ENCODE measurements at places on chromosomes 5 and 9.

DNA sequence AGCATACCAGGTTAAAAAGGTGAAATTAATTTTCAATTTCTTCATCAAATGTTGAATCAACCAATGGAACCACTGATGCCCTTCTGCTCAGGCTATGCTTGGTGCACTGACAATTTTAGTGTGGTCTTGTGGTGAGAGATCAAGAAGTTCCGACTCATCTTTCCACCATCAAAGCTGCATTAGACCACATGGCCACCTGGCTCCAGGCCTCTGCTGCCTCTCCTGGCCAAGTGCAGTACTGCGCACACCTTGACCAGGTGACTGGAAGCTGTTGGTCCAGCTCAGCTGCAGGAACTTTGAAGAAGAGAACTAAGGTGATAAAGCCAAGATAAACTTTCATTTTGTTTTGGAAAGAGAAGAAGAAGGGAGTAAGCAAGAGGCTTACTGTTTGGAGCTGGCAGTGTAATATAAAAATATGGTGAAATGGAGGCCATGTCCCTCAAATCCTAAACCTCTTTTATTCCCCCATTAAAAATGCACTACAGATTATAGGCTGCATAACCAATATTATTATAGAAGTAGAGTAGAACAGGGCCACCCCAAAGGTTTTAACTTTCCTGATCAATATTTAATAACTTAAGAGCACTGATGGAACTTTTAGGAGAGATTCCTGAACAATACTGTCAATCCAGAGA, 315.5 kb upstream of the C9orf72 start:
- DNase-seq: peak; percentile 36

DNA sequence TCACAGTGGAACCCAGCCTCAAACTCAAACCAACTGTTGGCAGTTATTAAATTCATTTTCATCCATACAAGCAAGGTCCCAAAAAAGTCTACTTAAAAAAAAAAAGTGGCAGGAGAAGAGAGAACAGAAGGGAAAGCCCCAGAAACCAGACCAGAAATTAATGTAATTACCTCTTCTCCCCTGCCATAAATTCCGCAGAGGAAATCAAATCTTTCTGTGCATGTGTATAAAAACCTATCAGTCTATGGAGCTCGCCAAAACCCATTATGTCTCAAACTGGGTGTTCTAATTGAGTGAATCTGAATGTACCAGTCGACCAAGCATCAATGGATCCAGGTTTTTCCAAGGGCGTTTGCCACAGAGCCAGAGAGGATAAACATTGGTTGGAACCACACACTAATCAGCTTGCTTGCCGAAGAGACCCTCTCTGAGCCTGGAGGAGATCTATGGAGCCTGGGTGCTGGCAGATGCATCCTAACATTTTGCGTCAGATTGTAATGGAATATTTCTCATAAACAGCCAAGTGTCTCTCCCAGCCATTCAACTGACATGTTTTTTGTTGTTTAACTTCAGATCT, 7.9 kb upstream of the HAND1 start:
- DNase-seq: no peak

- no peak for DNase-seq
These were observed 72.0 kb downstream of the SEMA4D start for GRCh38 chr9:89425921-89426383.

- no peak for DNase-seq
These were observed 34.5 kb upstream of the CSF1R start for GRCh38 chr5:150120617-150121447.

GRCh38 chr5:14753292-14753691, 88.8 kb downstream of the OTULIN start:
- no peak for DNase-seq

DNA sequence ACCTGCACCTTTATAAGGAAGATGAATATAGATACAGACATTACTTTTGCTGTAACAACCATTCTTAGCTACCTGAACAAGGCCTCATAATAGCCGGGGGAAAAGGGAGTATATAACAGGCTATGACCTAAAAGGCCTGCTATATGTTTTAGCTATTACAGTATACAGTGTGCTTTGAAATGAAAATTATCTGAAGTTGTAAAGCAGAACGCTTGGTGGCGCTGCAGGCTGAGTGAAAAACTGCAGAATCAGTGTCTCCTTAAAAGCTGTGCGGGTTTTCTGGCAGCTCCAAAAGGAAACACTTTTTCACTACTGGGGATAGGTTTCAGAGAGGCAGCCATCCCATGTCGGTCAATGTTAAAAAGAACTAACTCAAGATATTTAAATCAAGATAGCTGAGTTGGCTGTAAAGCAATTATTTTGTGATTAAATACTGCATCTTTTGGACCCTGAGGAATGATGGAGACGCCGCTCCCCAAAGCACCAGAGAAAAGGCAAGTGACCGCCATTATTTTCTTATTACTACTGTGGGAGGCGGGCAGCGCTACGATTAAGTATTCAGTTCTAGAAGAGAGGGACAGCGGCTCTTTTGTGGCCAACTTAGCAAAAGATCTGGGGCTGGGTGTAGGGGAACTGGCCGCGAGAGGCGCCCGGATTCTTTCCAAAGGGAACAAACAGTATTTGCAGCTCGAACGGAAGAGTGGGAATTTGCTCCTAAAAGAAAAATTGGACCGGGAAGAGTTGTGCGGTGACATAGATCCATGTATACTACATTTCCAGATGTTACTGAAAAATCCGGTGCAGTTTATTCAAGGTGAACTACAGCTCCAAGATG, 5.9 kb downstream of the PCDHB6 start:
- DNase-seq: no peak

GRCh38 chr5:145947581-145947980, 11.2 kb downstream of the SH3RF2 start:
- DNase-seq: no peak

- DNase-seq: no peak
These were observed 418.5 kb upstream of the RORB start for GRCh38 chr9:74078647-74079046.

- DNase-seq: no peak
These were observed 256.7 kb downstream of the PARP8 start for GRCh38 chr5:50922942-50923767.

DNA sequence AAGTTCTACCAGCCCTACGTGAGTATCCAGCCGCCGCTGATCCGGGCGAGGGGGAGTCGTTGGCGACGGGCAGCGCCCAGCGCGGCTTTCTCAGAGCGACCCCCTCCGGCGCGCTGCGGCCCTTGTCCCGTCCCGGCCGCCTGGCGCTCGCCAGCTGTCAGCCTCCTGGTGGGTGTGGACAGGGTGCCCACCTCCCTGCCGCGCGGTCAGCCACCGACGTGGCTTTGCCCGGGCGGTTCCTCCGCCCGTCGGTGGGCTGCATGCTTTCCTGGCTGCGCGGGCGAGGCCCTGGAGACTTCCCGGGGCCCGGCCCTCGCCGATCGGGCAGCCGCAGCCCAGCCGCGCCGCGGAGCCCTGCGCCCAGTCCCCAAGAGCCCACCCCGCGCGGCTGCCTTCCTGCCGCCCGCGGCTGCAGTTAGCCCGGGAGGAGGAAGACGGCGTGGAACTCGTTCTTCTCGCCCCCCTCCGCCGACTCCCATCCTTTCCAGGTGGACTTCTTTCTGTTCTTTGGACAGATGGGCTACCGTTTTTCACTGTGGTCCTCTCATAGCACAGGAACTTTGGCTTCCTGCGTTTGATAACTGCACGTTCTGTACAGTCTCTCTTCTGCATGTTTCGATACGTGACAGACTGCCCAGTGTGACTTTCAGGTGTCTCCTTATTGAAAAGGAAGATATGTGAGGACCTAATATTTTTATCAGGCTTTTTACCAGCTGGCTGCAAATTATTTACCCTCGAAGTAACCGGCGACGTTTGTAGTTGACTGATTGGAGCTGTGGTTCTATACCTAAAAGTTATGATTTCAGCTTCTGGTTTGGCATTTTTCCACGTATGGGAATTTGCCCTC, 577 bp downstream of the AP3S1 start:
- no peak for DNase-seq

GRCh38 chr5:100270023-100270771, 265.0 kb upstream of the FAM174A start:
- no peak for DNase-seq

GRCh38 chr5:115243412-115243811, 19.3 kb downstream of the PGGT1B start:
- no peak for DNase-seq

DNA sequence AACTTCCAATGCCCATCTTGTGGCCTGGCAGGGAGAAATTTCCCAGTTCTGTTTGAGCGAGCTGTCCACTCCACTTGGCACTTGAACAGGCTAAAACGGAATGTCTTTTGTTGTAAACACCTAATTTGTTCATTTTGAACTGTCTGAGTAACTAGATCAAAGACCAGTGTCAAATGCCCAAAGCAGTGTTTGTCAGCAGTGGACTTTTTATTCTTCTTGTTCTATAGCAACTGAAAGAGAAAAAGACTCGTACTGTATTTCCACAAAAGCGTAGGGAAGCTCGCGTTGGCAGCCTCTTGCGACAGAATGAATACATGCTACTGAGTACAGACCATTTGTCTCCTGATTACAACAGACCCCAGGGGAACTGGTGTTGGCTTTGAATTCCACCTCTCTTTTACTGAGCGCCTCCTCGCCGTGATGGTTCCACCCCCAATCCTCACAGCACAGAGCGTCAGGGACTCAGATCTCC, 601.8 kb upstream of the ZNF608 start:
- DNase-seq: no peak

GRCh38 chr9:130370226-130370625, 74.5 kb upstream of the ASS1 start:
- no peak for DNase-seq

DNA sequence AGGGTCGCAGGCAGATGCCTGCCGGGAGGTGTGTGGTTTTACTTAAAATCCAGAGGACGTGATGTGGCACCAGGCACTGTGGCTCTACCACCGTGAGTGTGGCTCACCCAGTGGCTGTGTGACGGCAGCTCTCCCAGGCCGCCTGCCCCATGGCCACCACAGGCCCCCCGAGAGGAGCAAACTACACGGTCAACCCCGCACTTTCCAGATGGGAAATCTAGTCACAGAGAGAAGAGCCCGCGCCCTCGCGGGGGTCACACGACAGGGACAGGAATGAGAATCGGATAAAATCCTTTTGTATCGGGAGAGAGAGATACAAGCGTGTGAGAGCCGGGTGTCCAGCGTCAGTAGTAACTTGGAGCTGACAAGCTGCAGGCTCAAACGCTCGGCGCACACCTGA, 24.4 kb downstream of the TERT start:
- no peak for DNase-seq

- no peak for DNase-seq
These were observed 13.0 kb downstream of the TNIP1 start for GRCh38 chr5:151067632-151068432.

- DNase-seq: no peak
These were observed 16.1 kb downstream of the CPLX2 start for GRCh38 chr5:175887463-175887862.

DNA sequence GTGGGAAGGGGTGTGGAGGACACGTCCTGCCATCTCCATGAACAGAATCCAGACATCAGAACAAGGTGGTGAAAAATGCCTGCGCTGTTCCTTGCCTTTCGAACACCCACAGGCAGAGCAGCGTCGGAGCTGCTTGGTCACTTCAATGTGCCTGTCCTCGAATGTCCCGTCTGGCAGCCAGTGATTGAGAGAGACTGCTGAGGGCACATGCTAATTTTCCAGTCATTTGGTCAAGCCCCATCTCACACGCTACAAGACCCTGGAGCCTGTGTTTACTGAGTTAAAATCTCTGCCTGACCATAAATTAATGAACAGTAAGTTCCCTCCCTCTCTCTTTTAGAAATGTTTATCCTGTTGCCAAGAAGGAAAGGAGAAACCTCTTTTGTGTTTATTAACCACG, 149.3 kb downstream of the NTRK2 start:
- DNase-seq: no peak

- no peak for DNase-seq
These were observed 36.9 kb downstream of the TRIP13 start for GRCh38 chr5:929596-929995.

- no peak for DNase-seq
These were observed 61.8 kb downstream of the NDFIP1 start for GRCh38 chr5:142170254-142170953.

GRCh38 chr5:176425138-176425537, 8.8 kb upstream of the CLTB start:
- DNase-seq: no peak

GRCh38 chr9:23412458-23412857, 413.6 kb downstream of the ELAVL2 start:
- DNase-seq: no peak

GRCh38 chr5:122458278-122458872, 146.3 kb downstream of the SNCAIP start:
- no peak for DNase-seq

GRCh38 chr5:150783422-150783928, 4.9 kb downstream of the SMIM3 start:
- peak; percentile 42 for DNase-seq

DNA sequence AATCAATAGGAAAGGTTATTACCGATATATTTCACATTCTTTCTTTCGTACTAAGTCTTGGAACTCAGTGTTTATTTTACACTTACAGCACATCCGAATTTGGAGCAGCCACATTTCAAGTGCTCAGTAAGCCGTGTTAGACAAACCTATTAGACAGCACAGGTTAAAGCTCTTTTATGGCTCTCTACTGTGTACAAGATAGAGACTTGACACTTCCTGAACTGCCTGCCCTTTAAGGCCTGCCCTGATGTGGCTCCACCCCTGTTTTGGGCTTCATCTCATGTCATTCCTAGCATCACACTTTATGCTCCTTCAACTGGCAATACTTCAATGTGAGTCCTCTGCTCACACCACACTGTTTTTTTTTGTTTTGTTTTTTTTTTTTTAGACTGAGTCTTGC, 23.5 kb upstream of the SUSD1 start:
- no peak for DNase-seq

DNA sequence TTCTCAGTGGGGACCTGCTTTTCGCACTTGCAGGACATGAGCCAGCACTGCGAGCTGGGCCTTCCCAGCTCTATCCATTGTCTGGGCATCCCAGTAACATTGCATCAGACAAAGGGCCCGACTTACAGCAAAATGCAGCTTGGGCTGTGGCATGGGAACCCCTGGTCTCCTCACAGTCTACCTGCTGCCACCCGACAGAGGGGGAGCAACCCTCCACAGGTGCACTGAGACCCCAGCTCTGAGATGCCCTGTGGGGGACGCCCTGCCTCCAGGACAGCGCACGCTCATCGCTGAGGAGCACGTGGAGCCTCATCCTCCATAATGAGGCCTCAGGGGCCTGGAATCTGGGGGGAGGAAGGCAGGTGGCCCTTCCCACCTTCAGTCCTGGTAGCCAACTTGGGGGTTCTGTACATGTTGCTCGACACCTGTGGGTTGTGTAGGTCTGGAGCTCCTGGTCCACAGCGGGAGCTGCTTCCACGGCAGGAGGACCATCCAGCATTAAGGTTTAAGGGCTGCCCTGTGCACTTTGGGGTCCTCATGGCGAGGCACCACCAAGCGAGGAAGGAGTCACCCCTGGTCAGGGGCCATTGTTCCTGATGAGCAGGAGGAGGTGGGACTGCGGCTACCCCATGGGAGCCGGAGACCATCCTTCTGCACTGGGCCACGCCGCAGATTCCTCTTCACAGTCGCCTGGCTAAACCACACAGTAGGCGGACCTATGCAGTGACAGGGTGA, 376.5 kb upstream of the IRX1 start:
- no peak for DNase-seq

DNA sequence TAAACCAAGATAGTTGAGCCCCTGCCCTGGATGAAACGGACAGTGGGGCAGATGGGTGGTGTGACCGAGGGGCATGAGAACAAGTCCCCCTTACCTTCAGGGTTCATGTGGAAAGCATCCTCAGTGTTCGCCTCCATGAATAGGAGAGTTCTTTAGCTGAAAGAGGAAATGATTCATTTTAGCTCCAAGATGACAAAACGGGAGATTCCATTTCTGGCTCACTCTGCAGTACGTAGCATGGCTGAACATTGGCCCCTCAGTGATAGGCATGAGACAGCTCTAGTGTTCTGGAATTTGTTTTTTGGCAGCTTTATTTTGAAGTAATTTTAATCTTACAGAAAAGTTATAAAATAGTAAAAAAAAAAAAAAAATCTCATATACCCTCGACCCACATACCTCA, 70.2 kb upstream of the AGXT2 start:
- DNase-seq: no peak
